ENCODE measurements at places on chromosomes 2 and 18.
A peak's percentile ranks its signal among the peaks of the same experiment; 100 is the strongest.

- DNase-seq: no peak
Observed at GRCh38 chr2:24513281-24514071, 22.4 kb downstream of the NCOA1 start.

DNA sequence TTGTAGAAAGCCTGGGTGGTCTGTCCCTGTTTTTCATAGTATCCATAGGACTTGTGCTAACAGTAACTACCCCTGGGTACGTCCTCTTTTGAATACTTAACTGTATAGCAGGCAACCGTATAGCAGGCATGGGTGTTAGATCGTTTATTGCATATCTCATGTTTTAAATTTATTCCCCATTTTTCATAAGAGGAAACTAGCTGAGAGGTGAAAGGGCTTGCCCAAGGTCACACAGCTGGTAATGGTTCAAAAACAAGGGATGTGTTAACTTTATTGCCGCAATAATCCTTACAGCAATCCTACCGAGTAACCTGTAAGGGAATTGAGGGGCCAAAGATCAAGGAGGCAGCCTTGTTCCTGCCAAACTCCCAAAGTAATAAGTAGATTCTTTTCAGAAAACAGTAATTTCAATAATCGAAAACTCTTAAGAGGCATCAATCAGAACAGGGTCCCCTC is 990 bp upstream of the MGAT4A start:
- no peak for DNase-seq

GRCh38 chr2:3612639-3613523 is 18.0 kb downstream of the COLEC11 start:
- DNase-seq: no peak

DNA sequence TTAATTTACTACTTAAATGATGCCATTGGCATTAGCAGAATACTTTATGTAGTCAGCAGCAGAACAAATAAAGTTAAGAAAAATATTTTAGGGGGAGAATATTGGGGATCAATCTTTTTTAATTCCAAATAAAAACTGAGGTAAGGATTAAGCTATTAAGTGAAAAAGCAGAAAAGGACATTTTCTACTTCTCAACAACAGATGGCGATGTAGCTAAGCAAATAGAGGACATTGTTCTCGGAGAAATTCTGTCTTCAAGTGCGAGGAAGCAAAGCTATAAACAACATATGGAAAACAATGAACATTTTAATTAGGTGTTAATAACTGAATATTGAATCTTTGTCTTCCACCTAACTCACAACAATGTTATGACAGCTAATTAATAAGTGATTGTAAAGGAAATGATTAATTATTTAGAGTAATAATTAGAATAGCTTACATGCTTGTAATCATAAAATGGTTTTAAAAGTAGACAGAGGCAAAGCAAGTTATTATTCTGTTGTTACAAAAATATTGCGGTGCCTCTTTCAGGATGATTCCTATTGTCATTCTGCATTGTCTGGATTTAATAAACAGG is 32.9 kb upstream of the CCDC93 start:
- DNase-seq: peak; percentile 17

DNA sequence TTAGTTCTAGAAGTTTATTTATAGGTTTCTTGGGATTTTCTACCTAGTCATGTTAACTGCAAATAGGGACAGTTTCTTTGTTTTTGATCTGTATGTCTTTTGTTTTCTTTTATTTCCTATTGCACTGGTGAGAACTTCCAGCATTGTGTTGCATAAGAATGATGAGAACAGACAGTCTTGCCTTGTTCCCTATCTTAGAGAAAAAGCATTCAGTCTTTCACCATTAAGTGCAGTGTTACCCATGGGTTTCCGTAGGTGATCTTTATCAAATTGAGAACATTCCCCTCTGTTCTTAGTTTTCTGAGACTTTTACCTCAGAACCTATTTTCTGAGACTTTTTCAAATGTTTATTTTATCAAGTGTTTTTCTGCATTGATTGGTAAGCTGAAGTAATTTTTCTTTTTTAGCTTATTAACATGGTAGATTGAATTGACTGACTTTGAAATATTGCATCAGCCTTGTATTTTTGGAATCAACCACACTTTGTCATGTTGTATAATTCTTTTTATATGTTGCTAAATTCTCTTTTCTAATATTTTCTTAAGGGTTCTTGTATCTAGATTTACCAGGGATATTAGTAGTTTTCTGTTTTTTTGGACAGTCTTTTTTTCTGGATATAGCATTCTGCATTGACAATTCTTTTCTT is 17.2 kb downstream of the MFSD6 start:
- no peak for DNase-seq

DNA sequence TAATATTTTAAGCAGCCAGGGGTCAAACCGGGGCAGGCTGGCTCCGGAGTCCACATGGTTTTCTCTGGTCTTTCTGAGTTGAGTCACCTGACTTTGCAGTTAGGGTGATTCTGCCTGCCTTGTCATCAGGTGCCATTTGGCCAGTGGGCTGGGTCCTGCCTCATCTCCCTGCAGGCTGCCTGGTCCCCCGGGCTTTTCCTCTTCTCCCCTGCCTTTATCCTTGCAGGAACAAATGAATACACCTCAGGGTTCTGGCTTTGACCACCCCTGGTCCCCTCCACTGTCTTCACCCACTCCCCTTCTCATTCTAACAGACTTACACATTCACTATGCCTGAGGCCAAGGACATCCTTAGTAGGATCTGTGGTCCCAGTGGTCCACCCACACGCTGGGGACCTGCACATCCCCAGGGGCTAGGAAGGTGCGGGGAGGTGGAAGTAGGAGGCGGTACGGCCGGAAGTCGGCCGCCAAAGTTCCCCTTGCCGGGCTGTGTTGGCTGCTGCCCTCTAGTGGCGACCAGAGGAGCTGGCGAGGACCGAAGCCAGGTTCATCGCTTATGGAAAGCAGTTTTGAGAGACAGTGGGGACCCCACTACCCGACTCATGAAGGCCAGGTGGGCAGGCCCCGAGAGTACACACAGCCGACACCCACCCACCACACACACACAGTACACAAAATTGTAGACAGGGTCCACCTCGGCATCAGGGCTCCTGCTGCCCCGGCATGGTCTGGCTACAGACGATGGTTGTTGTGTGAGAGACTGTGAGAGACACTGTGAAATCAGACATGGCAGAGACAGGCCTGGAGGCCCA is 6.3 kb upstream of the TEX261 start:
- DNase-seq: peak; percentile 41

DNA sequence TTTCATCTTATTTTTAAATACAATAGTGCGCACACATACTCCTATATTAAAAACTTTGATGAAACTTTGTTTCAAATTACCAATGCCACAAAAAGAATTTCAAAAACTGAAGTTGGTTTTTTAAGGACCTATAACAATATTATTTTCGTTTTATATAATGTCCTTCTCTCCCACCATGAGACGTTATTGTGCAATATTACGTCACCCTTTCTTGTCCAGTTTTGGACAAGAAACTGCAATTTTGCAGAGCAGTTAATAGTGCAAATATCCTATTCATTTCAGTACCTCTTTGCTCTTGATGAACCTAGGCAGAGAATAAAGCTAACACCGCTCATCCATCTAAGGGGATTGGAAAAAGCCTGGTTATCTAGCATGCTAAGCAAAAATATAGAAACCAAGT is 9.7 kb upstream of the ZNF516 start:
- DNase-seq: no peak

GRCh38 chr2:189533288-189534035 is 47.1 kb downstream of the SLC40A1 start:
- DNase-seq: no peak

DNA sequence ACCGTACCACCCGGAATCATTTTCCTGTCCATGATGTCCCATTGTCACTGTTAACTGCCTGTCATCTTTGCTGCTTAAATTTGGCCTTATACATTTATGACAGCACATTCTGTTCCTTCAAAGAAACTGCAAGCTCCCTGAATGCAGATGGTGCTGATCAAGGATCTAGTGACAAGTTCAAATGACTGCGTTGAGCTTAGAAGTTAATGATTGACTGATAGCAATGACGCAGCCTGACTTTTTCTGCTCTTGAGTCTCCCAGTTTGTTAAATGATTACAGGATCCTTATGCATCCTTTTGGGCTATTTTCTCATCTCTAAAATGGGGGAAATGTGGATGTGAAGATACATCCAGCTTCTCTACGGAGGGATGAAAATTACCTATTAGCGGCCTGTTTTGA is 159.0 kb downstream of the DCC start:
- no peak for DNase-seq

DNA sequence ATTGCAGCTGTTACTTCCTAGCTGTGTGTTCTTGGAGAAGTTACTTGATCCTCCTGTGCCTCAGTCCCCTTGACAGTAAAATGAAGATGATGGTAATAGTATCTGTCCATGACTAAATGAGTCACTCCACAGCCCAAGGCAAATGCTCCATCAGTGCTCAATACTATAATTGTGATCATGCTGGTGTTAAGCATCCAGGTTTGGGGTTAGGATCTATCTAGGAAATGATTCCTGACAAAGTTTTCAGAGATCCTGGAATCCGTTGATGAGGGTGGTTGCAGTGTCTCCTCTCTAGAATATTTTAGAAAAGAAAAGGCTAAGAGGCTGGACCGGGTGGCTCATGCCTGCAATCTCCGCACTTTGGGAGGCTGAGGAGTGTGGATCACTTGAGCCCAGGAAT is 2.7 kb upstream of the PRELID3A start:
- DNase-seq: no peak

DNA sequence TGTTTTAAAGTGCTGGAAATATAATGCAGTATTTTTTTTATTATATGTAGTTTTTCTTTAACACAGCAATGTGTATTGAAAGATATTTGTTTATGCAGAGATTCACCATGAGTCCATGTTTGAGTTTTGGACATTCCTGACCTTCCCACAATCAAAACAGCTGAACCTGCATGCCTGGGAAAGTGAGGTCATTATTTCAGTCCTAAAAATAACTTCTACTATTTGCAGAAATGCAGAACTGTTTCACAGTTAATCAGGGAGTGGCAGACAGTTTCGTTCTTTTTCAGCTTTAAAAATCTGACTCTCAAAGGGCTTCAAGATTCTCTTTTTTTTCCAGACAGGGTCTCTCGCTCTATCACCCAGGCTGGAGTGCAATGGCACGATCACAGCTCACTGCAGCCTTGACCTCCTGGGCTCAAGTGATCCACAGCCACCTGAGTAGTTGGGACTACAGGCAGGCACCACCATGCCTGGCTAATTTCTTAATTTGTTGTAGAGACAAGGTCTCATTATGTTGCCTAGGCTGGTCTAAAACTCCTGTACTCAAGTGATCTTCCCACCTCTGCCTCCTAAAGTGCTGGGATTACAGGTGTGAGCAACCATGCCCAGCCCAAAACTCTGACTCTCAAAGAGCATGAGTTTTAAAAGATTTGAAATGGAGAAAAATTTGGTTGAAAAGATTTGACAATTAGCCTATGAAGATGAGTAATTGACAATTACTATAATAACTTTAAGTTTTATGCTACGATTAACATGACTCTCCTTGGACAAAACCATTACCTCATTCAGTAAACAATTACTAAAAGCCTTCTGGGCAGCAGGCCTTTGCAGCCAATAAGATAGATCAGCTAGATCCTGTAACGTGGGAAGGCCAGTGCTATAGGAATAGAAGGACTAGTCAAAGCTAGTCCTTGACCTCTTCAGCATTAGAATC is 5.0 kb upstream of the MYL12B start:
- no peak for DNase-seq

DNA sequence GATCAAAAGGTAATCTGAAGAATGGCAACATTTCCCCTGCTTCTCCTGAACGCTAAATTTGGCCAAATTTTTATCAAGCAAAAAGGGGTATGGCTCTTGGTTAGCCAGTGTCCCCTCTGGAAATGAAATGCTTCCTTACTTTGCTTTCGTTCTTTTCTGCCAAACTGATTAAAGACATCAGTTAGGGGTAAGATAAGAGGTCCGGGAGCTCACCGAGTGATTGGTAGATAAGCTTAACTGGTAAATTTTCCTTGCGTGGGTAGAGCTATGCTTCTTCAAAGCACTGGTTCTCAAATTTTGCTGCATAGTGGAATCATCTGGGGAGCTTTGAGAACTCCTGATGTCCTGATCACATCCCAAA is 62.7 kb upstream of the MAPRE2 start:
- DNase-seq: no peak

GRCh38 chr2:129443235-129443864 is 536.1 kb upstream of the RAB6C start:
- DNase-seq: no peak

GRCh38 chr2:85737481-85737880 is 16.3 kb upstream of the ATOH8 start:
- no peak for DNase-seq

DNA sequence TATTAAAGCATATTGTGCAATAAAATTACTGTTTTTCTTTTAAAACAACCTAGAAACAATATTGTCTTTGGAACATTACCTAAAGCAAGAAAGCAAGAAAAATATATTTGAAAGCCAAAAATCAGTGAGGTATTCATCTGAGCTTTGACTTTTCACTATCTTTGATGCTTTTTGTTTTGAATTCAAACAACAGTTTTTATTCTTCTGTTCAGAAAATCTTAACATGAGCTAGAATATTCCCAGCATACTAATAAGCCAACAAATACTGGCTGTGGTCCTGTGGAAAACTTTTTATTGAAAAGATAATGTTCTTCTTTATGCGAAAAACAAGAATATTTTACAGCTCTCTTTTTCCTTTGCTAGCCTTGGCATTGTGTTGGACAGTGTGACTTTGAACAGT is 19.8 kb downstream of the FAM171B start:
- no peak for DNase-seq

DNA sequence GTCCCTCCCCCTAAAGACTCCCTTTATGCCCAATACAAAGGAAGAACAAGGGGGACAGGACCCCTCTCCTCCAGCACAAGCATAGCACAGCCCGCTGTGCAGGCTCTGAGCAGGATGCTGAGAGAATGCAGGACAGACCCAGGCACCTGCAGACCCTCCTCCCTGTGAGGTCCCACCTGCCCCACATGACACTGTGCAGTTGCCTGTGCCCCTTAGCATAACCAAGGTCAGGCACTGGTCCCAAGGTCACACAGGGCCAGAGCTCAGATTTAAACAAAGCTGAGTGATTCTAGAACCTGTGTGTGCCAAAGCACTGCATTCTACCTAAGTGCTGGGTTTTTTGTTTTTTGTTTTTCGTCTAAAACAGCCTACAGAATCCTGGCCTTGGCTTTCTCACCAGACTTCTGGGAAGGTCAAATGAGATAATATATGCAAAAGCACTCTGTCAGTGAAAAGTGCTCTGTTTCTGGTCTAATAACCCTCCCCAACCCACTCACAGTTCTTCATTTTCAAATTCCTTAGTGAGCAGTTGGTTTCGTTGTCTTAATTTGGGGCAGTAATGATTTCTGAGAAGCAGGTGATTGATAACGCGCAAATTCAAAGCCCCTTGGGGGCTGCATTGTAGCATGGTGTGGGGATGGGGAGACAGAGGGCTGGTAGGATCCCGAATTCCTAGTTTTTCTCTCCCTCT is 125.7 kb downstream of the KCTD1 start:
- no peak for DNase-seq

GRCh38 chr2:216735086-216735485 is 39.7 kb upstream of the IGFBP5 start:
- no peak for DNase-seq

- no peak for DNase-seq
Observed at GRCh38 chr2:102282678-102283091, 28.7 kb upstream of the IL1RL1 start.

All from NCI-H2029 (cell line).